Amygdala (tissue), 56 donors: ENCODE measurements at places on chromosomes 11 and 22.

- no peak for DNase-seq
Measured at GRCh38 chr11:9973921-9974320, 310.0 kb downstream of the SWAP70 start.

GRCh38 chr22:44427611-44428470 lies 70.2 kb downstream of the RTL6 start:
- no peak for DNase-seq

GRCh38 chr11:121412711-121413415 lies 39.3 kb upstream of the SORL1 start:
- no peak for DNase-seq

DNA sequence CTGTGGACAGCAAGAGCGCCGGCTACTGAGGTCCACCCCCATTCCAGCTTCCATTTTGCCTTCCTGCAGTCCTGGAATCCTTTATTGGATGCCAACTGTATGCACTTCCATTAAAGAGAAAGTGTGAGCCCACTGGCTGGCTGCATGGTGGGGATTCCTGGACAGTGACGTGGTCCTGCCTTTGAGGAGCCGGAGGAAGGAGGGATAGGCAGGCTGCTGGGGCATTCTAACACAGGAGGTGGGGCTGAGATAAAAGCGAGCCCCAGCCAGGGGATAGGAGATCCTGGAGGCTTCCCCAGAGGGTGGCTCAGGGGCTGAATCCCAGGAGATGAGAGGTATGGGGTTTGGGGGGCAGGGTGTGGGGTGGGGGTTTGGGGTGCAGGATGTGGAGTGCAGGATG lies 984.7 kb downstream of the BRD1 start:
- no peak for DNase-seq

GRCh38 chr11:113504586-113504985 lies 29.4 kb upstream of the DRD2 start:
- DNase-seq: no peak

GRCh38 chr11:114193730-114194679 lies 102.2 kb upstream of the NNMT start:
- DNase-seq: no peak

- no peak for DNase-seq
Measured at GRCh38 chr11:87258171-87258833, 220.6 kb downstream of the TMEM135 start.

DNA sequence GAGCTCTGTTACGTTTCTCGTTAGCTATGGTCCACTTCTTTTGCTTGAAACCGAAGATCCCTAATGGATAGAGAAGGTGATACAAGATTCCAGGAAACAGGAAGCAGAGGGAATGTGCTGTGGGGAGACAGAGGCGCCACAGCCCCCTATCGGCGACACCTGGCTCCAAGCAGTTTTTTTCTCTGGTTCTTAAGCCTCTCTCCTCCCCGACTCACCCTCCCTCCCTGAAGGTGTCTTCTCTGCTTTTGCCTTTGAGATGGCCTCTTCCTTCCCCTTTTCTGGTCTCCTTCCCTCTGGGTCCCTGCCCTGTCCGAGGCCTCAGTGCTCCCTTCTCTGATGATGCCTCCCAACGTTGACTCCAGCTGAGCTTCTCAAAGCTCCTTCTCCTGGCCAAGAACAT lies 14.2 kb upstream of the APOBEC3A start:
- DNase-seq: no peak

- no peak for DNase-seq
Measured at GRCh38 chr22:37220543-37220981, 8.3 kb upstream of the SSTR3 start.

GRCh38 chr11:71458146-71459070 lies 5.4 kb downstream of the NADSYN1 start:
- no peak for DNase-seq

GRCh38 chr11:16095756-16096155 lies 260.6 kb downstream of the SOX6 start:
- no peak for DNase-seq

- DNase-seq: no peak
Measured at GRCh38 chr22:26259510-26259909, 90.2 kb downstream of the SEZ6L start.

DNA sequence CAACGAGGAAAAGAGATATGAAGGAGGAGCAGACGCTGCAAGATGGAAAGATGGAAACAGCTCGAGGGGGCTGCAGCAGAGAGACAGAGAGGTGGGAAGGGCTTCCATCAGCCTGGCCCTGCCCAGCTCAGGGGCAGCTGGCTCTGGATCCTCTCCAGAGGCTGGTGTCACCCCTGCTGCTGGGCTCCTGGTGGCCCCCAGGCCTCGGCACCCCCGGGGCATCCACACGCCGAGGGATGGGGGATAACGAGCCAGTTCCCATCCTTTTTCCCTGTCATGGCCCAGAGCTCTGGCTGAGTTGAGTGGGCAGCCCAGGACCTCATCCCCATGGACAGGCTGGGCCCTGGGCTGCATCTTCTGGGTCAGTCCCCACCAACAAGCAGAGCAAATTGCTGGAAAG lies 102.3 kb downstream of the ST3GAL4 start:
- DNase-seq: no peak

- no peak for DNase-seq
Measured at GRCh38 chr11:95924414-95924760, 480 bp upstream of the MTMR2 start.

DNA sequence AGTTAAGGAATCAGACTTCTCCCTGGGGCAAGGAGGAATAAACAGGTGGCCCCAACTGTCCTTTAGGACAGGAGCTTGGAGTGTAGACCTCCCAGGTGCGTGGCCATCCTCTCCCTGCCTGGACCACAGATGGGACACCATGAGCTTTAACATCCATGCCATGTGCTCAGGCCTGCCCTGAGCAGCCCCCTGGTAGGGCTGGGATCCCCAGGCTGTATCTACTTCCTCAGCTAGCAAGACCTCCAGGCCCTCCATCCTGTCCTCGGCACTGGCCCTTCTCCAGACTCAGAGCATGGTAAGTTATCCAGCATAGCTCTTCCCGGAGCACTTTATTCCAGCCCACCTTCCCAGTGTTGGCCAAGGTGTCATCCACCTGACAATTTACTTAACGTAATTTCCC lies 5.7 kb downstream of the CD6 start:
- no peak for DNase-seq
